ENCODE measurements at places on chromosomes 11 and 22. TPM values are rescaled to one million over a fixed set of nuclear protein-coding genes. Genes with fewer than 3 reads are reported as not detected.

DNA sequence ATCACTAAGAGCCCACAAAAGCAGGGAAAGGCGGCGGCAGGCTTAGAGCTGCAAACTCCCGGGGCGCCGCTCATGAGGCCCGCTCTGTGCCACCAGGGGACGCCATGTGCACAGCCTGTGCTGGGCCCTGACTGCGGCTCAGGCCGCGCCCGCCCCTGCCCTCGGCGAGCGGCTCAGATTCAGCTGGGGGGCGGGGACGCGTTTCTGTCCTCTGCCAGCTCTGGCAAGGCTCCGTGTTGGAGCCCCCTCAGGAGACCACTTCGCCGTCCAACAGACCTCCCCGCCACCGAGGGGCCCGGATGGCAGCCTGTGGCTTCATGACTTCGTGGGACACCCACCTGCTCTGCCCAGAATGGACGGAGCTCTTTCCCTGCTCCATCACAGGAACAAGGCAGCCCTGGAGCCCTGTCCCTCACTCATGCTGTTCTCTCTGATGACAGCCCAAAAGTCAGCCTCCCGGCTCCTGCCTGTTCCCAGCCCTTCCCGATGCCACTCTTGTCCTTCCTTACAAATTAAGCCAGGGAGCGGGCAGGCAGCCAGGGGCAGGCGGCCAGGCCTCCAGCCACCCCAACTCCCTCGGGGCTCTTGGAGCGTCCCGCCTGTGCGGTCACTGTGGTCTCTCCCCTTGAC, 69.1 kb downstream of the NAT10 start:
- no peaks in the 10 kb centered on the region for H3K36me3 ChIP-seq
- H3K27ac ChIP-seq, result no peak overlapping the region
- peak overlapping the region; percentile 37 for H3K4me3 ChIP-seq
- H3K4me1 ChIP-seq, result no peaks in the 10 kb centered on the region

DNA sequence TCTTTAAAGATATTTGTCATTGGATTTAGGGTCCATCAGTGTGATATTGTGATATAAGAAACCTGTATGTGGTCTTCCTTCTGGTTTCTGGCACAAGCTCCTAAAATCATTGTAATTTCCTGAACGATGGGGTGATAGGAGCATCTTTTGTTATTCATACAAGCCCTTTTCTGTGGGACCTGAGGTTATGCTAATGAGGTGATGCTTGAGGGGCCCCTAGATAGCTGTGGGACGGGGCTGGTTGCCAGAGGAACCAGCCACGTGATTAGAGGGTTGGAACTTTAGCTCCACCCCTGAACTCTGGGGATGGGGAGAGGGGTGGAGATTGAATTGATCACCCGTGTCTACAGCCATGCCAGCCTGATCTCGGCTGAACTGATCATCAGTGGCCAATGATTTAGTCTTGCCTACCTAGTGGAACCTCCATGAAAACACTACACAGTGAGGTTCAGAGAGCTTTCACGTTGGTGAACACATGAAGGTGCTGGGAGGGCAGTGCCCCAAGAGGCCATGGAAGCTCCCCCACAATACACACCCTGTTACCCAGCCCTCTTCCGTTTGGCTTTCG, 62.8 kb downstream of the BCR start:
- H3K4me1 ChIP-seq, result peaks cover 6% of the 10 kb centered on the region
- peak; percentile 28 for DNase-seq
- H3K27ac ChIP-seq, result no peak overlapping the region

- no peak overlapping the region for H3K4me3 ChIP-seq
- H3K27me3 ChIP-seq, result no peaks in the 10 kb centered on the region
- no peaks in the 10 kb centered on the region for H3K36me3 ChIP-seq
- no peaks in the 10 kb centered on the region for H3K4me1 ChIP-seq
- no peak overlapping the region for H3K27ac ChIP-seq
These were observed 204.6 kb downstream of the BARX2 start for GRCh38 chr11:129580278-129580677.

- peaks cover 11% of the 10 kb centered on the region for H3K4me1 ChIP-seq
- no peaks in the 10 kb centered on the region for H3K27me3 ChIP-seq
- peaks cover 8% of the 10 kb centered on the region for H3K36me3 ChIP-seq
- peak; percentile 14 for DNase-seq
- no peak overlapping the region for H3K27ac ChIP-seq
- no peak overlapping the region for H3K4me3 ChIP-seq
These were observed 10.6 kb downstream of the REXO2 start for GRCh38 chr11:114449845-114450244.

- H3K4me1 ChIP-seq, result no peaks in the 10 kb centered on the region
- no peak overlapping the region for H3K27ac ChIP-seq
These were observed 78.3 kb downstream of the PAK1 start for GRCh38 chr11:77395460-77396173.

GRCh38 chr11:70383664-70384565, 14.4 kb upstream of the CTTN start:
- DNase-seq, result no peak
- H3K36me3 ChIP-seq, result peaks cover 5% of the 10 kb centered on the region
- peak overlapping the region; percentile 54 for H3K27ac ChIP-seq
- H3K4me1 ChIP-seq, result peaks cover 8% of the 10 kb centered on the region
- no peak overlapping the region for H3K4me3 ChIP-seq
- no peaks in the 10 kb centered on the region for H3K27me3 ChIP-seq

GRCh38 chr11:28671274-28671673, 563.1 kb downstream of the METTL15 start:
- DNase-seq, result no peak
- H3K27ac ChIP-seq, result no peak overlapping the region
- H3K4me3 ChIP-seq, result no peak overlapping the region
- no peaks in the 10 kb centered on the region for H3K27me3 ChIP-seq
- no peaks in the 10 kb centered on the region for H3K36me3 ChIP-seq

GRCh38 chr11:33889296-33889695, 2.6 kb downstream of the LMO2 start:
- no peaks in the 10 kb centered on the region for H3K4me1 ChIP-seq
- peaks cover 6% of the 10 kb centered on the region for H3K27me3 ChIP-seq
- DNase-seq, result no peak
- no peak overlapping the region for H3K4me3 ChIP-seq
- no peaks in the 10 kb centered on the region for H3K36me3 ChIP-seq
- no peak overlapping the region for H3K27ac ChIP-seq

DNA sequence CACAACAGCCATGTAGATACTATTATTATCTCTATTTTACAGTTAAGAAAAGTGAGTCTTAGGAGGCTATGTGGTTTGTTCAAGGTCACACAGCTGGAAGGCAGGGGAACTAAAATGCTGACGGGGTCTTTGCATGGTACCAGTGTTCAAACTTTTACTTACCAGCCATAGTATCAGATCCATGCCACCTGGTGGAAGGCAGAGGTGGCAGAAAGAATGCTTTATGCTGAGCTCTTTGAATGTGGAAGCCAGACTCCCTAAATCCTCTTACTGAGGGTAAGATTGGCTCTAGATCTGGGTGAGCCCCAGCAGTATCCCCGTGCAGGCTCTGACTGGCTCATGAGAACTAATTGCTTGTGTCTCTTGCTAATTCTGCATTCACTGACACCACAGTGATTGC, 54.3 kb upstream of the NAV2 start:
- no peak overlapping the region for H3K27ac ChIP-seq
- no peak overlapping the region for H3K4me3 ChIP-seq
- H3K36me3 ChIP-seq, result no peaks in the 10 kb centered on the region
- no peaks in the 10 kb centered on the region for H3K27me3 ChIP-seq
- H3K4me1 ChIP-seq, result peaks cover 4% of the 10 kb centered on the region

Gene BTG4
- total RNA-seq, result 0.33 TPM

Gene CYTH4
- 0.26 TPM for total RNA-seq

All from fibroblast of lung (primary cell).